ENCODE measurements at places on chromosomes 2 and 18.

DNA sequence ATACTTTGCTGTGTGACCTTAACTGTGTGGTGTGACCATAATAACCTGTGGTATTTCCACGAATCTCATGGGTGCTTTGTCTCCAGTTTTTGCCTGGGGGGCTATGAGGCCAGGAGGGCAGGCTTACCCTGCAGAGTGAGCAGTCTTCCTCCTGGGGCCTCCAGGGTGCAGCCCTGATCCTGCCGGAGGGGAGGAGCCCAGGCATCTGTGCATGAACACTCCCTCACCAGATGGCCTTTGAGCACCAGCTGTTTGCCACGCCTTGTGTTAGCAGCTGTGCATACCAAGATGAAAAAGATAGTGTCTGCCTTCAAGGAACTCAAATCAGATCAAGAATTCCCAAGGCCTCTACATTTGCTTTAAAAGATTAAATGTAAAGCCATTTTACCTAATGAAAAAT, 75.0 kb upstream of the RBM44 start:
- DNase-seq = no peak

DNA sequence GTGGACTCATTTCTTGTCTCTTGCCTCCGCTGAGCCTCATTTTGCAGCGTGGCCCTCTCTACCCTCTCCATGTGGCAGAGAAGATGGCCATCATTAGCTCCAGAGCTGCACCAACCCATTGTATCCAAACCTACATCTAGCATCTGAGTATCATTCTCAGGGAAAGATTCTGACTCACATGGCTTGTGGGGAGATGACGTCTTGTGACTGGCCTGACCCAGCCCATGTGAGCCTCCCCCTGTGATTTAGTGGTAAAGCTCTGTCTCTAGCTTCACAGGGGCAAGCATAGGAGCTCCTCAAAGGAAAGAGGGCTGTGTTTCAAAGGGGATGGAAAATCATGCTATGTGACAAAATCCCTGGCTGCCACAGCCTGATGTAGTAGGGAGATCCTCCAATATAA, 87.4 kb upstream of the RBMS1 start:
- no peak for DNase-seq

- no peak for DNase-seq
Observed at GRCh38 chr2:97698530-97698929, 14.8 kb upstream of the ZAP70 start.

DNA sequence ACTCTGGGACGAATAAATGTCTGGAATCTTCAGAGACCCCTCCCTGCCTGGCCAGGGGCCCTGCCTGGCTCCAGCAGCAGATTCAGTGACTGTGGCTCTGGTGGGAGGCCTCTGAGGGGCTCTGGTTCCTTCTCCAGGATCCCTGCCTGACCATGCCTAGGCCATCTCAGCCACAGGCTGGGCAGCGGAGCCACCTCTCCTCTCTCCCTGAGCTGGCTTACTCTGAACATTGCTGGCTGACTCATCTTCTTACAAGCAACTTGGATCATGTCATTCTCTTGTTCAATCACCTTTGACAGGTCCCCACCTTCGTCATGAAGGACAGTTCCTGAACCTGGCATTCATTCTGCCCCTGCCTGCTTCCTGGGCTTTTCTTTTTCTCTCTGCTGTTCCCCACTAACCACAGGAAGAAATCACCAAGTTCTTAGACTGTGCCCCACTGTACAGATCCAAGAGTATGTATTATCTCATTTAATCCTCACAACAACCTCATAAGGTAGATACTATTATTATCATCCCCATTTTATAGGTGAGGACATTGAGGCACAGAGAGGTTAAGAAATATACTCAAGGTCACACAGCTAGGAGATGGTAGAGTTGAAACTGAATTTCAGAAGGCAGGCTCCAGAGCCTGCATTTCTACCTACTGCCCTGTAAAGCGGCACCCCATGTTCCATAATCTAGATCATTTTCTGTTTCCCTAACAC, 155.5 kb upstream of the SMAD2 start:
- no peak for DNase-seq

- DNase-seq = no peak
Observed at GRCh38 chr2:232367016-232367415, 11.5 kb upstream of the ALPP start.

DNA sequence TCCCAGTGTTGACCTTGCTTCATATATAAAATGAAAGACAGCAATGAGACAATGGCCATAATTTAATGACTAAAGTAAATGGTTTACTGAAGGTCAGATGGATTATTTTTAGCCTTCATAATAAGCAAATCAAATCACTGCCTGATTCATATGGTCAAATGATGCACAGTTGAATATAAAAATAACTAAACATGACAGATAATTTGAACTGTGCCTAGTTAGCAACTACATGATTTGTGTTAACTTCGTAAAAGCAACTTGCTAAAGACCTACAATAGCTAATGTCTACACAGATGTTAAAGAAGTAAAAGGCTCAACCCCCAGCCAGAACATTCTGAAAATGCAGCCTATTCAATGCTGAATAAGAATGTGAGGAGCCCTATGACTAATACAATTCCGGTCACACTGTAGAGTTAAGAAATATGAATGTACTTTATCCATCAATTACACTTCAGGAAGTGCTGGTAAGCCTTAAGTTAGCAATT, 590.8 kb upstream of the CDH2 start:
- DNase-seq = no peak

- DNase-seq = no peak
Observed at GRCh38 chr2:42182654-42183308, 13.6 kb downstream of the EML4 start.

- peak; percentile 25 for DNase-seq
Observed at GRCh38 chr2:65053199-65053598, 3.0 kb upstream of the CEP68 start.

DNA sequence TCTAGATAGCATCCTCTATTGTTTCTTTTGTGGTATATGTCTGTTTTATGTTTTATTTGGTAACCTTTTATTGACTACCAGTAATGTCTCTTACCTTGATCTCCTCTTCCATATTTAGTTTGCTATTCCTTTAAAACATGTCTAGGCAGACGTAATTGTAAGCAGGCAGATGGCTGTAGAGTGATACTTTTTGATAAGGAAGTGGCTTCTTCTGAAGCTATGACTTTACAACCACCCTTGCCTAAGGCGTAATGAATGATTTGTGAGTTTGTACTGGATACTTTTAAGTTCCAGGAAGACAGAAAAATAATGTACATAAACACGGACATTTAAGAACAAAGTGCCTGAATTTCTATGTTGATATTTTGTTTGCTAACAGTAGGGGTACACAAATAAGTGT, 85.6 kb downstream of the ZNF804A start:
- DNase-seq = no peak

GRCh38 chr2:96148410-96149217, 3.4 kb upstream of the DUSP2 start:
- peak; percentile 99 for DNase-seq

DNA sequence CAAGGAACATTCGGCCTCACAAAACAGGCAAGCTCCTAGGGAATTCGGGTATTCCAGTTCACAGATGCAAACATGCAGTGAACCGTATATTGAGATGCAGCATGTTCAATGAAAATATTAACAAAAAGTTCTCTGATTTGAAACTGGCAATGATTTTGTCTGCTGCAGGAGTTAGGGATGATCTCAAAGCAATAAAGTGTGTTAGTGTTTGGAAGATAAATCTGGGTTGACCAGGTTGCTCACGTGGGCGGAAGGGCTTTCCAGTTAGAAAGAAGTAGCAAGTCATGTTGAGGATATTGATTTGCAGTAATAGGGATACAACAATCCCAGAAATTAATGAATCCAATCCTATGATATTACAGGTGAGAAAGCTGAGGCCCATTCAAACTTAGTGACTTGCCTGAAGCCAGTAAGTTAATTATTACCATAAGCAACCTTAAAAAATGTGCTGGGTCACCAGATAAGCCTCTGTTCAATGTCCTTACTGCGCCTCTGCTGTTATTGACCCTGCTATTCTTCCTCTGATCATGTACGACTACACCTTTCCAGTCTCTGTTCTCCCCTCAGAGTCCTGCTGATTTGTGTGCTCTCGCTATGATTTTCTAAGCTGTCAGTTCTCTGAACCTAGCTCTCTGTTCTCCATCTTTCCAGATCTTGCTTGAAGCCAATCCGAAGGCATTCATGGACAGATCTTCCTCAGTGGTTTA, 370.8 kb downstream of the DSEL start:
- DNase-seq = no peak
